ENCODE measurements at places on chromosomes 11 and 22.

DNA sequence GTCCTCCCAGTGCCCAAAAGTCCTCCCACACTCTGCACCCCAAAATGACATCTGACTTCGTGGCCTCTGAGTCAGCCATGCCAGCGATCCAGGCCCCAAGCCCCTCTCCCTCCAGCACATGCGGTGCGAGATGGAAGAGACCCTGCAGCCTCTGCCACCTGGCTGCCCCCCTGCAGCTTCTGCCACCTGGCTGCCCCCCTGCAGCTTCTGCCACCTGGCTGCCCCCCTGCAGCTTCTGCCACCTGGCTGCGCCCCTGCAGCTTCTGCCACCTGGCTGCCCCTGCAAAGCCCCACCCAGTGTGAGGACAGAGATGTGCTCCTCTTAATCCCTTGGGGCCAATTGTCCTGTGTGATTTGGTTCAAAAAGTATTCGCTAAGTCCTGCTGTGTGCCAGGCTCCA is 68.0 kb downstream of the WNT7B start:
- no peak for DNase-seq

DNA sequence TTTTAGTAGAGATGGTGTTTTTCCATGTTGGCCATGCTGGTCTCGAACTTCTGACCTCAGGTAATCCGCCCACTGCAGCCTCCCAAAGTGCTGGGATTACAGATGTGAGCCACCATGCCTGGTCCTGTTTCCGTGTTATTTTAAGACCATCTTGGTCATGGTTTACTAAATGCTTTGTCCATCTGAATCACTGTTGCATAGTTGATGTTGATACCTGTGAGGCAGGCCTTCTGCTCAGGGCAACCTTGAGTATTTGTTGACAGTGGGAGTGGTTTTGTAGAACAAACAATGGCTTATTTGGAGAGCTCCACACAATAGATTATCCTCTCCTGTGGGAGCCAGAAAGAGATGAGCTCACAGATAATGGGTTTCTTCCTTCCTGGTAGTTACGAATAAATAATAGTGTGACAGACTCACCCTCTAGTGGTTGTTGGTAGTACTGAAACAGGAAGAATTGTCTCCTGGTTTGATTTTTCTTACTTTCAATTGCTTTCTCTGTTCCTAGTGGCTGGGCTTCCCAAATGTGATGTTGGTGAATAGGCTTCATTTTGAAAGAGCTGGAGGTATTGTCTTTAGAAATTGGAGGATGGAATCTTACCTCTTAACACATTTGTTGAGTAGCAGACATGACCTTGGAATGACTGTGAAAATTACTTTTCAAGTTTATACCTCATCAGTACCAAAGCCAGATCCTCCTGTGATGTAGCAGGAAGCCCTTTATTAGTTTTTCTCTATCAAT is 39.0 kb downstream of the CTNND1 start:
- peak; percentile 72 for DNase-seq

DNA sequence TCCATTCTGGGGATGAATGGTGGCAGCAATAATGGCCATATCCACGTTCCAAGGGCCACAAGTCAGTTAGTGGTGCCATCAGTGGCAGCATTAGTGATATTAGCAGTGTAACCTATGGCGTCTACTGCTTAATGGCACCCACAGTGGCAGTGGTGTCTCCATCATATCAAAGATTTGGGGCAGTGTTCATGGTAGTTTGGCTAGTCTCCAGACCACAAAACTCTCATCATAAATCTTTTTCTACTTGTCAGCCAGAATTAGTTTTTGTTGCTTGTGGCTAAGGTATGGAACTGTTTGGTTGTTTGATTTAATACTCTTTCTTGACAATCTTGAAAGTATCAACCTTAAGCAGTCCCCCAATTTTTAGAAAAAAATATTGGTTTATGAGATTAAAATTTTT is 45.1 kb upstream of the DEUP1 start:
- no peak for DNase-seq

DNA sequence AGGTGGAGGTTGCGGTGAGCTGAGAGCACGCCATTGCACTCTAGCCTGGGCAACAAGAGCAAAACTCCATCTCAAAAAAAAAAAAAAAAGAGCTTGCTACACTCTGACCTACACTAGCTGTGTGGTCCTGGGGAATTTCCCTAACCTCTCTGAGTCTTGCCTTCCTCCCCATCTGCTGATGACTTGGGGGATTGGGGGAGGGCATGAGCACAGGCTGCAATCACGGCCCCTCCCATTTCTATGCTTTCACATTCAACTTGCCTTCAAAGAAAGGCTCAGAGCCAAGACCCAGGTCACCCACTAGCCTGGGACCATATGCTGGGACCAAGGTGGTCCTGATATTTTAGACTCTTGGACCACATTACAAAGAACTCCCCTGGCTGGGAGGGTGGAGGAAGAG is 39.8 kb upstream of the TEF start:
- no peak for DNase-seq

GRCh38 chr11:46280706-46281105 is 3.2 kb downstream of the CREB3L1 start:
- peak; percentile 56 for DNase-seq

GRCh38 chr22:24430431-24431308 is 3.3 kb downstream of the ADORA2A start:
- no peak for DNase-seq

GRCh38 chr22:23146478-23147205 is 1.4 kb downstream of the RAB36 start:
- DNase-seq = no peak
